ENCODE measurements at places on chromosomes 7 and 10.

DNA sequence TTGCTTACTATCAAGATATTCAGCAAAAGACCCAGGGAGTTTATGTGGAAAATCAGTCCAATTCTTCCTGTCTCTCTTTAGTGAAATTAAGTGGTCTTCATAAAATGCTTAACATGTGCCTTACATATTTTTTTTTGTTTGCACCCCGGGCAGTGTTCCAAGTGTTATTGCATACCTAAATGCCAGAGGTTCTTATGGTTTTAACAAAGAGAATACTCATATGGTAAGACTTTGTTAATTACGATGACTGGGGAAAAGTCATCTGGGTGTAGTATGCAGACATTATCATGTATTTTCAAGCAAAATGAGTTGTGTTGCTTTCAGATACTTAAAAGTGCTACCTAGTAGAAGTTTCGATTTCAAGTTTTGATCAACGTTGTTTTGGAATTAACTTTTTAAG, 82.6 kb downstream of the PRKG1 start:
- DNase-seq: no peak

GRCh38 chr7:111931958-111932357, 274.2 kb downstream of the DOCK4 start:
- no peak for DNase-seq

GRCh38 chr7:111638078-111638477, 75.8 kb upstream of the IMMP2L start:
- no peak for DNase-seq

- no peak for DNase-seq
Observed at GRCh38 chr7:128323459-128324367, 20.0 kb downstream of the RBM28 start.

GRCh38 chr10:80289451-80290287, at the start of gene MAT1A:
TSS of gene MAT1A (minus strand) at chr10:80289658. CDS start at chr10:80289423, 235 bp downstream.
- no peak for DNase-seq

- no peak for DNase-seq
Observed at GRCh38 chr10:122525788-122526187, 34.8 kb upstream of the DMBT1 start.

- no peak for DNase-seq
Observed at GRCh38 chr7:137151041-137151689, 192.4 kb downstream of the PTN start.

DNA sequence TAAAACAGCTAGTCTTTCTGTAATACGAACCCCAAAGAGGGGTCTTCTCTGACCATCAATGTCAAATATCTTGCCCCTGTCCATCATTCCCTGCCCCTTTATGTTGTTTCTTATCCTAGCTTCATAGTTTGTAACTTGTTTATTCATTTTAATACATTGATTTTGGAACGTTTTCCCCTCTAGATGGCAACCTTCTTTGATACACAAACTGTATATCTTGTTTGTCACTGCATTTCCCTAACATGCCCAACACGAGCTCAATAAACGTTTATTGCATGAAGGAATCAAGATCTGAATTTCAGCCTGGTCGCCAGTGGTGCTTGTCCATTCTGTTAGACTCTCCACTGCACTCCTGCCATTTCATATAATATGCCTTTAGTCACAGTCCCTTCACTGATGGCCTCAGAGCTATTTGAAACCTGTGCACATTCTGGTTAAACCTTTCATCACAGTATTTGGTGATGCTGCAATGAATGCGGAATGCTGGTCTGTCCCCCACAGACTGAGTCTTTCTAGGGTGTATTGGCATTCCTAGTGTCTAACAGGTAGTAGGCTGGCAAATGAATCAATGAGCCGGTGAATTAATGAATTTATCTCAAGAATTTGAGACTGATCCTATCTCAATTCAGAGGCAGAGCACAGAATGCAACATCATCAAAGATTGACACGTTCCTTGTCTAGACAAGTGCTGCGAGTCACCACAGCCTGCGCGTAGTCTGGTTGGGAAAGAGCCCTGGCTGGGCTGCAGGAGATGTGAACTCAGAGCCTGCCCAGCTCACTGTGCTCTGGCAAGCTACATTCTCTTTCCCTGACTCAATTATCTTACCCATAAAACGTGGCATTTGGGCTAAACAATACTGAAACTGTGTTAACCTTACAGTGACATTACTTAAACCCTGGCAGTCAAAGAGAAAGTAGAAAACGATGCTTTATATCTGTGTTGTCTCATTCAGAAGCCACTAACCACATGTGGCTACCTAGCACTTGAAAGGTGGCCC, 55.2 kb upstream of the FRMD4A start:
- no peak for DNase-seq

DNA sequence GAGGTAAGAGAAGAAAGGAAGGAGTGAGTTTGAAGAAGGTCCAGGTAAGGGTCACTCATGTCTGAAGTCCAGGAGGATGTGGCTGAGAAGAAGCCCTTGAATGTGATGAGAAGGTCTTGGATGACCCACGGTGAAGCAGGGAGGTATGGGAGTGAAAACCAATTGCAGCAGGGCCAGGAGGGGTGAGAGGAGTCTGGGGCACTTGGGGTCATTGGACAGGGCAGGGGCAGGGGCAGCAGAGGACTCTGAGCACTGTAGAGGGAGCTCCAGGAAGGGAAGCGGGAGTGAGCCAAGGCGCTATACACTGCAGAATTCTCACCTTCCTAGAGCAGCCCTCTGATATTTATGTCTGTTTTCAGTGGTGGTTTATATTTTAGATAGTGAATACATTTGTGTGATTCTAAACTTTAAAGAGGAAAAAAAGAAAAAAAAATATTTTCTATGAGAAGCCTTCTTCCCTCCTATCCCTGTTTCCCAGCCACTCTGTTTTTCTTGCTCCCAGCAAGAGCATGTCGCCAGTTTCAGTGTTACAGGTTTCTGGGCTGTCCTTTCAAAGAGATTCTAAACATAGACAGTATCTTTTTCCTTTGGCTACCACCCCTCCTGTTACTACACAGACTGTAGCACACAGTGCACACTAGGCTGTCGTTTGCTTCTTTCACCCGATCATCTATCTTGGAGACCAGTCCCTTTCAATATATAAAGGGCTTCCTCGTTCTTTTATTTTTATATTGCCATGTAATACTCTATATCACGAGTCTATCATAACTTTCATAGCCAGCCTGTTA, 24.5 kb downstream of the BLVRA start:
- DNase-seq: no peak

- no peak for DNase-seq
Observed at GRCh38 chr10:121926157-121926556, 1.7 kb downstream of the ATE1 start.

- no peak for DNase-seq
Observed at GRCh38 chr7:106480161-106480579, 180.8 kb downstream of the CCDC71L start.

DNA sequence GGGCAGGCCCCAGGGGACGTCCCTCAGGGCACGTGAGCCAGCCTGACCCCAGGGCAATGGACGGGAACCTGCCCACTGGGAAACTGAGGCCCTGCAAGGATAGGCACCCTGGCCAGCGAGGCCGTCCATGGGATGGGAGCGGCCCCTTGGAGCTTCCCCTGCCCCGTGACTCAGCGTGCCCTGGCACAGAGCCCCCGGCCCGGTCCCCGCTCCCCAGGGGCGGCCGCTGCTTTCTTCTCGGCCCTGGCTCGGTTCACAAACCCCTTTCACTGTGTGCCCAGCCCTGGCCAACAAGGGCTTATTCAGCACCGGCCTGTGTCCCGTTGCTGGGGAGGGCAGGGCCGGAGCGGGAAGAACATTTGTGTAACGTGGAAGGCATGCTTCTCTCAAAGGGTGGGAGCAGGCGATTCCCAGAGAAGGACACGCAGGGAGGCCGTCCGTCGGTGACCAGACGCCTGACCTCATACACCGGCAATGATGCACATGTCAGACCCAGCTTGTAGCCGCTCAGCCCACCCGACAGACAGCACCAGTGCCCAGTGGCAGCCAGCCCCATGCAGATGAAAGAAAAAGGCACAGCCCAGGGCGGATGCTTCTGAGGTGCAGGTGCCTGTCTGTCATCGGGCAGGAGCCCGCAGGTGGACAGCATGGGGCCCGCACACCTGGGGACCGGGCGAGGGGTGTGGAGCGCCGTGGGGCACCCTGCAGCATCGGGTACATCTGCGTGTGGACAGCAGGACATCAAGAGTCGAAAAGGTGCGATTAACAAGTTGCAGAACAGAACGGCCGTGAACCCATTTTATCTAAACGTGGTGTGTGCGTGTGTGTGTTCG, 94.5 kb downstream of the PDGFA start:
- DNase-seq: no peak

- DNase-seq: no peak
Observed at GRCh38 chr10:35300063-35300699, 36.1 kb upstream of the CCNY start.

- no peak for DNase-seq
Observed at GRCh38 chr10:35041502-35041879, 48.6 kb downstream of the CUL2 start.

- no peak for DNase-seq
Observed at GRCh38 chr10:14658331-14659127, 116.2 kb downstream of the FAM107B start.

- DNase-seq: no peak
Observed at GRCh38 chr10:127405221-127405620, 143.9 kb upstream of the NPS start.

DNA sequence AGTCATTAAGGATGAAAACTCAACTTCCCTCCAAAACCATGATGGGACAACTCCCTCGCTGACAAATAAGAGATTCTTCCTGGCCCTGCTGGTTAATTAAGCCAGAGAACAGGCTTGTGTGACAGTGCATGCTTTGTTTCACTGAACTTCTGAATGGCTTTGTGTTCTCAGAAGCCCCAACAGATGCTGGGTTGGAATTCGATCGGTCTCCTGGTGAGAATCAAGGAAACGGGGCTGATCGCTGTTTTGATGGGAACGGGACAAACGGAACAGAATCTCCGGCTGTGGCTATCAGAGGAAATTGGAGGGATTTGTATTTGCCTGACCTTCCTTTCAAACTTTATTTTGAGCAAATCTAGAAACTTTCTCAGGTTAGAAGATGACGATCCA, 145.0 kb downstream of the RNF216 start:
- no peak for DNase-seq

- no peak for DNase-seq
Observed at GRCh38 chr10:132722394-132723329, 63.3 kb downstream of the NKX6-2 start.

GRCh38 chr7:127717502-127718339, 65.7 kb downstream of the SND1 start:
- DNase-seq: no peak

- no peak for DNase-seq
Observed at GRCh38 chr10:130435961-130436360, 299.8 kb downstream of the GLRX3 start.

GRCh38 chr7:22220941-22221340, 136.0 kb downstream of the RAPGEF5 start:
- no peak for DNase-seq

DNA sequence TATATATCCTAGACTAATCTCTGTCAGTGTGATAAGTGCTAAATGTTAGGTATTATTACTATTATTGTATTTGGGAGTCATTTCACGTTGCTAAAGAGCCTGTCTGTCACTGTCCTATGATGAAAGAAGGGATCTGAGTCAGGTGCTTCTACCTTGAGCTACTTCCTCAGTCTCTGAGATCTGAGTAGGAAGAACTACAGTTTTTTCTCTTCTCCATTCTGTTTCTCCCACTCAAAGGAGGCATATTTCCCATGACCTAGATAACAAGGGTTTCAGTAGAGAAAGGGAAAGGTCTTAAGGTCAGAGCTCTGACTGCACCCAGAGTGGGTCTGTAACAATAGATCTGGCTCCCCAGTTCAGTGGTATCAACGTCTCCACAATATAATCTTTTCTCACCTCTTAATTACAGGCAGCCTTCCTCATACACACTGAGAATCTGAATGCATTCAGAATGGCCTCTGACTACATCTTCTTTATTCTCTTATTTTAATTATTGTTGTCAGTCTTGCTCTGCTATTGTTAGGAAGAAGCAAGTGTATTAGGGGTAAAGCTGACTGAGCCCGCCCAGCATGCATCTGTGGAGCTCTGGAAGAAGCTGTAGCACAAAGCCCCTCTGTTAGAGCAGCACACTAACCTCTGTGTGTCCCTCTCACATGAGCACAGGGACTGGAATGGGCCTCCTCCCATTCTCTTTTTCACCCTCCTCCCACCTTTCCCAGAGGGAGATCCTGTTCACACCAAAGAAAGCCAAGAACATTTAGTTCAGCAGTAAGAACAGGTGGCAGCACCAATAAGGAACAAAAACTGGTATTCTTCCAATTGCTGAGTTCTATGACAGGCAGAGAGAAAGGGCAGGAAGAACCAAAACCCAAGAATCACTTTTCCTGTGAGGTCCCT, 38.1 kb downstream of the USP54 start:
- DNase-seq: no peak

GRCh38 chr10:53003094-53003493, 230.5 kb upstream of the MBL2 start:
- DNase-seq: no peak

- DNase-seq: no peak
Observed at GRCh38 chr10:76899490-76899889, 738.1 kb downstream of the KCNMA1 start.

GRCh38 chr10:98833542-98833941, 386.8 kb upstream of the HPS1 start:
- no peak for DNase-seq

- DNase-seq: no peak
Observed at GRCh38 chr7:41819645-41820044, 116.8 kb upstream of the INHBA start.

GRCh38 chr7:50449881-50450589, at the start of gene FIGNL1:
TSS of gene FIGNL1 (minus strand) at chr7:50450350. CDS start at chr7:50447287, 3,063 bp downstream.
- DNase-seq: peak; percentile 58

GRCh38 chr7:40889539-40889938, 754.7 kb downstream of the SUGCT start:
- no peak for DNase-seq

DNA sequence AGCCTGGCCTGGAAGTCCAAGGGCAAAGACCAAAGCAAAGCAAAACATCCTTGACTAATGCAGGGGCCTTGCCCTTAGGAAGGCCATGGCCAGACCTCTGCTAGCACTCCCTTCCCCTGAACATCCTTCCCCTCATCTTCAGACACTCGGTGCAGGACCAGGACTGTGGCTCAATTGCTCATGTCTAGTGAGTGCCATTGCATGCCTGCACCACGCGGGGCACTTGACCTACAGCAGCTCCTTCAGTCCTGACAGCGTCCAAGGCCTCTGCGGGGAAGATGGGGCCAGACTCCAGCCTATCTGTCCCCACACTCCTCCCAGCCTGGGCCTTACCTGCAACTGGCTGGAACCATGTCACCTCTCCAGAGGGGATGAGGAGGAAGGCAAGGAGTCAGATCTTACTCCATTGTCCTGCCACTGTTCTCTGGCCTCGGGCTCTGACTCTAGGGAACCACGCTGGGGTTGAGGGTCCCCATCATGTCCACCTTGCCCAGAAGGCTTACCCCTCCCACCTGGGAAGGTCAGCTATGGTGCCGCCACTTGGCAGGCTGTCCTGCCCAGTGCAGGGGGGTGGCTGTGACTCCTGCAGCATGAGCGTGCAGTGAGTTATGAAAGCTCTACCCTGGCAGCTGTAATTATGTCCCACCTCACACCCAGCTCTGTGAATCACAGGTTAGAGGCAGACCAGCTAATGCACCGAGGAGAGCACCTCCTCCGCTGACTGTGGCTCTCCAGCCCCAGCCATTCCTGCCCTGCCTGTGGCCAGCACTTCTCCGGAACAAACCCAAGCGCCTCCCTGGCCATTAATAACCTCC, 16.1 kb downstream of the DRGX start:
- no peak for DNase-seq

- DNase-seq: no peak
Observed at GRCh38 chr7:83849131-83849530, 200.2 kb upstream of the SEMA3E start.

- DNase-seq: no peak
Observed at GRCh38 chr7:16051561-16052255, 365.2 kb upstream of the MEOX2 start.
